ENCODE measurements at places on chromosomes 11 and 22.

DNA sequence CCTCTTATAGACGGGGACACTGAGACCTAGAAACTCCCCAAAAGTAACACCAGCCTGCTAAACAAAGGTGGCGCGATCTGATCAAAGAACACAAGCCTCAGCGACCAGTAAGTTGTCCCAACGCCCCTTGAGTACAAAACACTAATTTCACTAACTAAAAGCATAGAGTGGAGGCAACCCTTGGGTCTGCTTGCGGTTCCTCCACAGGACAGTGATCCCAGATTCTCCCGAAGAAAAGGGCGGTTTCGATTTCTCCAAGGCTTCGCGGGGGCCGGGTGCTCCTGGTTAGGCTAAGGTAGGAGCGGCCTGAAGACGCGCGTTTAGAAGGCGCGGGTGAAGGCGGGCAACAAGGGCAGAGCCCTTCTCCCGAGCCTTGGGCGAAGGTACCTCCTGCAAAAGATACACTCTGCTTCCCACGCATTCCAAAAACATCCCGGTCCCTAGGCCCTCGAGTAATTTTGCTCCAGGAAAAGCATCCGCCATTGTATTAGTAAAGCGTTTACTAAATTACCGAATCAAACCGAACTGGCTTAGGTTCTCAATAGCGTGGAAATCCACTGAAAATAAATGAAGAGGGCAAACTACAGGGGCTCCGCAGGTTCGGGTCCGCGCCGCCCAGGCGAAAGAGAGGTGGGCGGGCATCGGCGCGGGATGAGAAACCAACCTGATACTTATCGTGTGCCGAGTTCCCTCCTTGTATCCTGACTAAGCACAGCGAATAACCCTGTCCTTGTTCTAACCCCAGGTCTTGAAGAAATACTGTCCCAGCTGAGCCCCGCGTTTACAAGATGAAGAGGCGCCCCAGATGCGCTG is 2.0 kb downstream of the WT1 start:
- DNase-seq: no peak

DNA sequence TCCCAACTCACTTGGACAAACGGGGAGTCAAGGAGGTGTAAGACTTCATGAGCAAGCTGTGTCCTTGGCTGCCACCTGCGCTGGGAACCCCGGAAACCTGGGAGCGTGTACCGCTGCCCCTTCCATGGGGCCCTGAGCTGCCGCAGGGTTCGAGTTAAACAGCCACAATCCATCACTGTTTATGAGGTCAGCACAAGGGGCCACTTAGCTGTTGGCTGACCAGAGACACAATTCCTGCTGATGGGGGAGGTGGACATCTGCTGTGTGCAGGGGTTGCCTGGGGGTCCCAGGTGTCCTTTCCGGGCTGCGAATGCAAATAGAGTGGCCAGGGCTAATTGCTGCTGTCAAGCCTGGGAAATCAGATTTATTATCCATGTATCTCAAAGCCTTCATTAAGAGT is 549.3 kb downstream of the BRD1 start:
- no peak for DNase-seq

- DNase-seq: no peak
These were observed 9.9 kb upstream of the IGLL5 start for GRCh38 chr22:22877523-22878210.

DNA sequence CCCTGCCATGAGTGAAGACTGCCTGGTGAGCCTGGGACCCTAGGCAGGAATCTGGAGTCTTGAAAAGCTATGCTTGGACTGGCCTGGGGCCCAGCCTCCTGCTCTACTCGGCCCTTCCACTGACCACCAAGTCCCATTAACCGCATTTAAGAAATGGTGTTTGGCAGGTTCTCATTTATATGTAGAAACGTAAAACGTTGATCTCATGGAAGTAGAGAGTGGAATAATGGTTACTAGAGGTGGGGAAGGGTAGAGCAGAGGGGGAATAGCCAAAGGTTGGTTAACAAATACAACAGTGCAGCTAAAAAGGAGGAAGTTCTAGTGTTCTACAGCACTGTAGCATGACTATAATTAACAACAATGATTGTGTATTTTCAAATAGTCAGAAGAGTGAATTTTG is 72.9 kb upstream of the EED start:
- no peak for DNase-seq

GRCh38 chr22:24751518-24751917 is 23.0 kb downstream of the PIWIL3 start:
- DNase-seq: no peak

- DNase-seq: no peak
These were observed 102.1 kb downstream of the C11orf91 start for GRCh38 chr11:33598426-33599069.

- DNase-seq: no peak
These were observed 18.9 kb upstream of the PISD start for GRCh38 chr22:31680861-31681341.

GRCh38 chr11:46438211-46438610 is 46.6 kb upstream of the CHRM4 start:
- DNase-seq: no peak

- no peak for DNase-seq
These were observed 1.6 kb downstream of the KIAA1671 start for GRCh38 chr22:24954114-24954463.

DNA sequence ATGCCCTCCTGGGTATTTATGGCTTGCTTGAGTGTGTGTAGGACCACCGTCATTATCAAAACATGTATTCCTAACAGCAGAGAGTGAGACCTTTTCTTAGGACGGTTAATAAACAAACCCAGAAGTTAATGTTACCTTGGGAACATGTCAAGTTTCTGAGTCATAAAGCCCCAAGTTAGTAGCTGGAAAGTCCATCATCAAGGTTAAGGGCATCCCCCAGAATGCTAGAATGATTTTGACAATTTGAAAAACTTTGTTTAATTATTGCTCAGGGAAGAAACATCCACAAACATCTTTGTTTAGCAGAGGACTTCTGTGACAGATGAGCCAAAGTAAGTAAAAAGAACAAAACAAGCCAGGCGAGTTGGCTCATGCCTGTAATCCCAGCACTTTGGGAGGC is 20.0 kb downstream of the CAVIN3 start:
- DNase-seq: no peak

GRCh38 chr11:75800728-75801361 is 14.2 kb upstream of the UVRAG start:
- no peak for DNase-seq

- DNase-seq: no peak
These were observed 946.0 kb downstream of the FAM181B start for GRCh38 chr11:81787584-81788049.

- DNase-seq: no peak
These were observed 4.9 kb downstream of the TPBGL start for GRCh38 chr11:75245356-75246005.

DNA sequence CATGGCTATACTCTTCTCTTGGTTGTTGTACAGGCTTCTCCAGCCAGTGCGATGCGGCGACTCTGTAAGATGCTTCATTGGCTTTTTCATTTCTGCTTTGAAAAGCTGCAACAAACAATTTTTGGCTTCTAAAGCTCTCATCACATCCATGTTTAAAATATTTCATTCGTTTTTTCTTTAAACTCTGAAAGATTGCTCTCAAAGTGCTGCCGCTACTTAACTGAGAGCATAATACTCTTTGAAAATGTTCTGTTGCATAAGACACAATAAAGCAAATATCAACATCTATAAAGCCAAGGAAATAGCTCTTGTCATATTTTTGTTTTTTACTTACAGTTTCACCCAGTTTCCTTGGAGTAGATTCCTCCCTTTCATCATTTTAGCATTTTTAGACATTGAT is 468.3 kb downstream of the TBC1D22A start:
- DNase-seq: no peak

DNA sequence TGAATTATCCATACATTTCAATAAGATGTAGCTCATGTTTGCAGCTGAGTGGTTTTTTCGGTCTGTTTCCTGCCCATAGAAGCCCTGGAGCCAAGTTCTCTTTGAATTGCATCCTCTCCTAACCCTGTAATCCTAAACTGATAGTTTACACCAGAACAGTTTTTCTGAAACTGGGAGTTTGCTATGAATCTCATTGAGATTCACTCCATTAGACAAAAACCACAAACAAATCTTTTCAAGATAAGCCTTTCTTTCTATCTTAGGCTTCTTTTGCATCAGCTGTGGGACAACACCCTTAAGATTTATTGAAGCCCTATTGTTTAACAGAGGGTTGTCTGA is 324.8 kb downstream of the DYNC2H1 start:
- DNase-seq: no peak

DNA sequence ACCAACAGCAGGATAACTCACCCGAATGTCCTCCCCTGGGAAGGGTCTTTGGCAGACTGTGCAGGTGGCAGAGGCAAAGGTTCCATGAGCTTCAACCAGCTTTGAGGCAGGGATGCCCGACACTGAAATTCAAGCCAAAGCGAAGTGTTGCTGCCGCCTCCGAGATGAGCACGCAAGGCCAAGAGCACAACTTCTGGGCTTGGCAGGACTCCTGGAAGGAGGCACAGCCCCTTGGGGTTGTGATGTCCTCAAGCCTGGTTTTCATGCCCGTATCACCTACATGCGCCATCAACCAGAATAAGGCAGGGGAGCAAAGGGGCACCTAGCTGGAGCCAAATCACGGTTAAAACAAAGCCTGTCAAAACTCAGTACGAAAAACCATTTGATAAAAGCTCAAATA is 5.7 kb downstream of the SIRT3 start:
- no peak for DNase-seq

DNA sequence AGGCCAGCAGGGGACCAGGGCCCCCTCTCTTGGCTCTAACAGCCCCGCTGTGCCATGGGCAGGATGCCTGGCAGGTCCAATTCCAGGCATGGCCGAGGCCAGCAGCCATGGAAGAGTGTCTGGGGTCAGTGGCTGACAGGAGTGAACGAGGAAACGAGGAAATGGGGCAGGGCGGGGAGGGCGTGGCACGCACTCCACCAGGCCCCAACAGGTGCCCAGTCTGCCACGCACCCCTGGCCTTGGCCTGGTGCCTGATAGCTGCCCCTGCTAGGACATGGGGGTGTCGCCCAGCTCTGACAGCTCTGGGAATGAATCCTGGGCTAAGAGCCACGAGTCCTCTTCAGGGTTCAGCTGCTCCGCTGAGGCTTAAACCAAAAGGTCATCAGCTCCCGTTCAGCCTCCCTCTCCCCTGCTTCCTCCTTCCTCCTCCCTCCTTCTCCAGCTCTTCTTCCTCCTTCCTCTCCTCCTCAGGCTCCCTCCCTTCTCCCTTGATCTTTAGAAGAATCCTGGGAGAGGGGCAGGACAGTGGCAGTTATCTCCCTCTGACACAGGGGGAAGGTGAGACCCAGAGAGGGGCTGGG is 11.5 kb upstream of the TBC1D22A start:
- DNase-seq: no peak

DNA sequence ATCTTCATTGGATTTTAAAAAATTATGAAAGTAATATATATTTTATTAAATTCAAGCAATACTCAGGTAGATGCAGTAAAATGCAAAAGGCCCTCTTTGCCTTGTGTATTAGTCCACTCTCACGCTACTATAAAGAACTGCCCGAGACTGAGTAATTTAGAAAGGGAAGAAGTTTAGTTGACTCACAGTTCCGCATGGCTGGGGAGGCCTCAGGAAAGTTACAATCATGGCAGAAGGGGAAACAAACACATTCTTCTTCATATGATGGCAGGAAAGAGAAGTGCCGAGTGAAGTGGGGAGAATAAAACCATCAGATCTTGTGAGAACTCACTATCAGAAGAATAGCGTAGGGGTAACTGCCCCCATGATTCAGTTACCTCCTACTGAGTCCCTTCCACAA is 130.8 kb downstream of the HIPK3 start:
- no peak for DNase-seq

- no peak for DNase-seq
These were observed at the start of gene OR2D2 for GRCh38 chr11:6892400-6892799. OR2D2 (minus strand) TSS chr11:6892500; CDS start chr11:6892500, 0 bp downstream.

DNA sequence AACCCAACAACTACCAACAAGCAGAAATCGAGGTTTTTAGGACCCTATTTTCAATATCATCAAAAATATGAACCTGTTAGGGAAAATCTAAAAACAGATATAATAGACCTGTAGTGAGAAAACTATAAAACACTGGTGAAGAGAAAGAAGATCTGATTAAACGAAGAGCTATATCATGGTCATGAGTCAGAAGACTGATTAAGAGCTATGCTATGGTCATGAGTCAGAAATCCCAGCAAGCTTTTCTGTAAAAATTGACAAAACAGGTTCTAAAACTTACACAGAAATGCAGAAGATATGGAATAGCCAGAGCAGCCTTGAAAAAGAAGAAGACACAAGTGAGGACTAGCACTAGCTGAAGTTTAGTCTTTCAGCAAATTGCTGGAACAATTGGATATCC is 345.0 kb downstream of the TBC1D22A start:
- no peak for DNase-seq

DNA sequence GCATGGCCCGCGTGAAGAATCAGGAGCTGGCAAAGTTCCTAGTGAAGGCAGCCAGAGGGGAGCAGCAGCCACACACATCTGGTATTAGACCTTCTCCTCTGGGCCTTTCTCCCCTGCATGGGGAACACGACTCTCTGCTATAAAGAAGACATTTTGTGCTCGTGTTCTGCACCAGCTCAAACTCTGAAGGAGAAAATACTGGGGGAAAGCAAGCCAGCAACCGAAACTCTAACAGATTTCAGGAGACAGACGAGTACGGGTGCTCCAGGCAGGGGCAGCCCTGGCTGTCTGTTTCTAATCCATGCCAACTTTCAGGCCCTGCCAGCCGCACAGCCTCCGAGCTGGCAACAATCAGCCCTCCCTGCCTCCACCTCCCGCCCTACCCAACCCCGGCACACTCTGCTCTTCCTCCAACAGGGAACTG is 296.3 kb downstream of the BRD1 start:
- DNase-seq: no peak

- no peak for DNase-seq
These were observed 120.0 kb downstream of the CADM1 start for GRCh38 chr11:115384236-115384635.

Data from GM18507 (cell line).